ENCODE measurements at places on chromosomes 11 and 22. TPM values are rescaled to one million over a fixed set of nuclear protein-coding genes. Genes with fewer than 3 reads are reported as not detected.

Gene OTUB1
- 127 TPM for total RNA-seq

Gene ELP4
- 9.0 TPM for total RNA-seq

Gene MED17
- total RNA-seq = 21.3 TPM

Gene OR8G5
- not detected for total RNA-seq

Gene MYOD1
- not detected for total RNA-seq

Gene MFRP
- not detected for total RNA-seq

Gene TSGA10IP
- not detected for total RNA-seq

Gene HTR3B
- not detected for total RNA-seq

Gene NARS2
- 16.6 TPM for total RNA-seq

Gene TH
- not detected for total RNA-seq

Gene GP1BB
- total RNA-seq = 1.5 TPM

Gene NLRP14
- total RNA-seq = not detected

Gene MS4A4A
- not detected for total RNA-seq

Gene DAGLA
- 6.2 TPM for total RNA-seq

Gene MAP6
- 1.9 TPM for total RNA-seq

Gene GPHA2
- total RNA-seq = not detected

Gene KIAA1671
- 8.9 TPM for total RNA-seq

Gene TUBA8
- total RNA-seq = 1.00 TPM

Gene SERPINH1
- 65.1 TPM for total RNA-seq

Gene SMTNL1
- not detected for total RNA-seq
